ENCODE measurements at places on chromosomes 7 and 10. TPM values are rescaled to one million over a fixed set of nuclear protein-coding genes. Genes with fewer than 3 reads are reported as not detected.

DNA sequence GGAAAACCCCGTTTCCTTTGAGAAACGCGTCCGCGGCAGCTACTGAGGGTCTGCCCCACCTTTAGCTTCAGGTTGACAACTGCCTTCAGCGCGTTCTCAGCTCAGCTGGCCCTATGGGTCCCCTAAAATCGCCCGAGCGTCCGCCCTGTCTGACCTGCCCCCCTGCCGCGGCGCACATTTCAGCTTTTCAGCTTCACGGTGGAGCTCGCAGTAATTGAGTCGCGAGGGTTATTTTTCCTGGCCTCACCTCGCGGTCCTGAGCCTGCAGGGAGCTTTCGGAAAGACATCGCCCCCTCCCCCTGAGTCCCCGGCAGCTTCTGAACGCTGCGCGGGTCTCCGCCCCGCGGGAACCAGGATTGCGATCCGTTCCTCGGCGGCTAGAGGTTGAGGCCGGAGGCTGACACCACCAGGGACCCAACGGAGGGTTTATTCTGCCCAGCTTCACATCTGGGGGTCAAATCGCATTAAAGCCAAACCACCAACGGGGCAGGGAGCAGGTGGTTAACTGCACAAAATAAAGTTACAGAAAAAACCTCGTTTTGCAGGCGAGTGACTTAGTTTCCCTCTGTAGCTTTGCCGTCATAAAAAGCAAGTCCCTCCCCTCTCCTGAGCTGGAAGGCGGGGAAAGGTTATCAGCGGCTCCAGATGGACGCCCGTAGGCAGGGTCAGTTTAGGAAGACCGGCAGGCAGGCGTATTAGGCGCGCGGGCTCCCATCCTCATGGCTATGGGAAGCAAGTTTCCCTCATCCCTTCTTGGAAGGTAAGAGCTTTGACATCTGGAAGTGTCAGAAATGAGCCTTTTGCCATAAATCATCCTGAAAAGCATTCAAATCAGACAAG, 11.0 kb downstream of the TWIST1 start:
- H3K36me3 ChIP-seq: no peaks in the 10 kb centered on the region
- no peak overlapping the region for H3K27ac ChIP-seq
- DNase-seq: peak; percentile 64
- H3K4me3 ChIP-seq: peak overlapping the region; percentile 86
- peaks cover 62% of the 10 kb centered on the region for H3K27me3 ChIP-seq

The HMX3 gene
- 0.20 TPM for total RNA-seq

DNA sequence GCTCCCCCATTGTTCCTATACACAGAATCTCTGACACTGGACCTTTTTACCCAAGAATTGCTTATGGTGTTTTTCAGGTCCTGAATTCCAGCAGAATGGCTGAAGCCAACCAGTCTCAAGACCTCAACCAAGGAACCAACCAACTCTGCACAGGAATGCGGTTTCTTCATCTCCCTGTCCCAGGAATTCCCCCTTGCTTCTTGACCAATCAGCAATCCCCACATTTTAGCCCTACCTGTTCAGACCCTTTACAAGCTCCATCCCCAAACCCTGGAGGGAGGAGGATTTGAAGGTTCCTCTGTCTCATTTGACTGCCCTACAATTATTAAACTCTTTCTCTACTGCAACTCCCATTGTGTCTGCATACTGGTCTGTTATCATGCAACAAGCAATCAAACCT, 35.5 kb downstream of the HIBADH start:
- no peak overlapping the region for H3K27ac ChIP-seq
- H3K4me1 ChIP-seq: no peaks in the 10 kb centered on the region
- no peaks in the 10 kb centered on the region for H3K27me3 ChIP-seq
- DNase-seq: no peak
- H3K36me3 ChIP-seq: peaks cover 5% of the 10 kb centered on the region

- H3K4me3 ChIP-seq: no peak overlapping the region
- DNase-seq: no peak
- H3K27me3 ChIP-seq: no peaks in the 10 kb centered on the region
- H3K4me1 ChIP-seq: no peaks in the 10 kb centered on the region
- H3K36me3 ChIP-seq: peaks cover 28% of the 10 kb centered on the region
Measured at GRCh38 chr10:92656266-92656961, 33.3 kb upstream of the HHEX start.

The LIPK gene
- total RNA-seq: not detected

- H3K36me3 ChIP-seq: peaks cover 2% of the 10 kb centered on the region
- H3K27me3 ChIP-seq: no peaks in the 10 kb centered on the region
- no peak for DNase-seq
- H3K4me1 ChIP-seq: no peaks in the 10 kb centered on the region
- no peak overlapping the region for H3K27ac ChIP-seq
Measured at GRCh38 chr7:107396081-107396480, 73.8 kb upstream of the GPR22 start.

The SEMA3C gene
- 1.4 TPM for total RNA-seq

GRCh38 chr7:22481726-22482125, 18.3 kb downstream of the STEAP1B start:
- H3K27me3 ChIP-seq: no peaks in the 10 kb centered on the region
- H3K36me3 ChIP-seq: no peaks in the 10 kb centered on the region
- H3K4me3 ChIP-seq: no peak overlapping the region

DNA sequence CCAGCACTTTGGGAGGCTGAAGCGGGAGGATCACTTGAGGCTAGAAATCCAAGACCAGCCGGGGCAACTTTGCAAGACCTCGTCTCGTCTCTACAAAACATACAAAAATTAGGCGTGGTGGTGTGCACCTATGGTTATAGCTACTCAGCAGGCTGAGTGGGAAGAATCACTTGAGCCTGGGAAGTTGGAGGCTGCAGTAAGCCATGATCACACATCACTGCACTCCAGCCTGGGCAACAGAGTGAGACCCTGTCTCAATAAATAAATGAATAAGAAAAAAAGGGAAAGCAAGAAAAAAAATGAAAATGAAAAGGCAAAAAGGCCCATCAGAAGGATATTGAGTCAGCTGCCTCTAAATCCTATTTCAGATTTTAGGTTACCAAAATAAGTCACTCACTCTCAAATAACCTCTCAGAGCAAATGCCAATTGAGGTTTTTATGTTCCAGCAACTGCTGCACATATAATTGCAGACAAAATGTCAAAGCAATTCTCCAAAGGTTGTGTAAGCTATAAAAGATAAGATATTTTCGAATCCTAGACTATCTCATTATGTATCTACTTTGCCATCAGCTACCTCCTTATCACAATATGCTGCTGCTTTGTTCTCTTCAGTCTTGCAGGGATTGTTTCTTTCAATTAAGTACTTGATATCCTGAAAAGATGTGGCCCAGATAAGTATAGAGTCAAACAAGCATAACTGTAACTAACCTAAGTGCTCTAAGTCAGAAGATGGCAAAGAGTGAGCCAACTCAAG, 4.7 kb downstream of the BAZ1B start:
- DNase-seq: no peak
- H3K4me3 ChIP-seq: no peak overlapping the region
- no peaks in the 10 kb centered on the region for H3K4me1 ChIP-seq
- no peaks in the 10 kb centered on the region for H3K27me3 ChIP-seq

The FKBP9 gene
- 17.7 TPM for total RNA-seq

DNA sequence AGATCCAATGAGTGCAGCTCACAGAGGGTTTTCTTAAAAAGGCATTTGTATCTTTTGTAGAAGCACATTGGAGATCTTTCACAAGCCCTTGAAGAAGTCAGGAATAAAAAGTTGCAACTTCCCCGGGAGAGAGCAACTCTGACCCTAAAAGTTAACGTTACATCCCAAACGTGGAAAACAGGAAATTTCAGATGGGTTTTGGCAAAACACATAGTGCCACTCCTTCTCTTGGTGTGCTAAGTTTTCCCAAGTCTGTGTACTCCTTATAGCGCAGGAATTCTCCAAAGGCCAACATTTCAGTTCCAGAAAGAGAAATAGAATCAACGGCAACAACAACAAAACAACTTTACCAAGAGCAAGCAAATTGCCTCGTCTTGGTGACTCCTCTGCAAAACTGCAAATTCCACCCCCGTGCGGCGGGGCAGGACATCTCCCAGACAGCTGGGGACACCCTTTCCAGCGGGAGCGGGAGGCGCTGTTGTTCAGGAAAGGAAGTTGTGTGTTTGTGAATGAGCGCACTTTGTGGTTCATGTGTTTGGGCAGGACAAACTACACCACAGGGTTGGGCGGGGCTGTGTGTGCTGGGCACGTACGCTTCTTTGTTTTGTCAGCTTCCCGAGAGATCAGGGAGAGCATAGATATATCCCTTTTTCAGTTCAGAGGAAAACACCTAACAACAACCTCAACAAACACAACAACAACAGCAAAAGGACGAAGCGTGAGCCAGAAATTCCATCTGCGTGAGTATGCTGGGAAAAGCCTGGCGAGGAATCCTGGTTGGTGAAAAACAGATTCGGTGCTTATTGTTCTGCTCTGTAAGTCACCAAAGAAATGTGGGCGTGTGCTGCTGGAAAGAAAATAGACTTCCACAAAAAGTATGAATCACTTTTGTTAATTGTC, 294.7 kb upstream of the PITRM1 start:
- H3K36me3 ChIP-seq: no peaks in the 10 kb centered on the region
- peak; percentile 79 for DNase-seq
- no peaks in the 10 kb centered on the region for H3K27me3 ChIP-seq
- no peak overlapping the region for H3K4me3 ChIP-seq

DNA sequence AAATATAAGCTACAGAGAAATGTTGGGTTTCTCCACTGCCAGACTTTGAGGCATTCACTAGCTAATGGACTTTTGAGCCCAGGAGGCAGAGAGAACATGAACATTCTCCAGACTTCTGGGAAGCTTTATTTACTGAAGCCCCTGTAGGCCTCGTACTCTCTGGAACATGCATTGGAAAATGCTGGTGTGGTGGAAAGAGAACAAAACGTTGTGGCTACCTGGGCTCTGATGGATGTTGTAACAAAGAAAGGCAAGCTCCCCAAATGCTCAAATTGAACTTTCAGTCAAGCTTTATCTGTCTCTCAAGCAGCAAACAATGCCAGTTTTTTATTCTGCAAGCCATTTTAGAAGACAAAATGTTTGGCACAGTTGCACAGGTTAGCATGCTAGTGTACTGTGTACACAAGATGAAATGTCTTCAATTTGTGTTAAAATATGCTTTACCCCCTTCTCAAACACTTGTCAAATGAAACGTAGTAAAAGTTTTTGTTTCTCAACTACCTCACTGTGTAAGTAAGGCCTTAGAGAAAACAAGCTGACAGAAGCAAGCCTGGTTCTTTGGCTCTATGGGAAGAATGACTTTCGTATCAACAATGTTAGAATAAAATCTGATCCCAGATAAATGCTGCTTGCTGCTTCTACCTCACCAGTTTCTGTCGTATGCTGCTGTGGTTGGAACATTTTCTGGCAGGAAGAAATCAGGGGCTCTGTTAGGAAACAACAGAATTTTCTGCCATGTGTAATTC, 71.0 kb upstream of the CC2D2B start:
- no peaks in the 10 kb centered on the region for H3K27me3 ChIP-seq
- H3K27ac ChIP-seq: no peak overlapping the region
- H3K4me1 ChIP-seq: no peaks in the 10 kb centered on the region
- no peak for DNase-seq
- no peaks in the 10 kb centered on the region for H3K36me3 ChIP-seq

The PIK3CG gene
- not detected for total RNA-seq

DNA sequence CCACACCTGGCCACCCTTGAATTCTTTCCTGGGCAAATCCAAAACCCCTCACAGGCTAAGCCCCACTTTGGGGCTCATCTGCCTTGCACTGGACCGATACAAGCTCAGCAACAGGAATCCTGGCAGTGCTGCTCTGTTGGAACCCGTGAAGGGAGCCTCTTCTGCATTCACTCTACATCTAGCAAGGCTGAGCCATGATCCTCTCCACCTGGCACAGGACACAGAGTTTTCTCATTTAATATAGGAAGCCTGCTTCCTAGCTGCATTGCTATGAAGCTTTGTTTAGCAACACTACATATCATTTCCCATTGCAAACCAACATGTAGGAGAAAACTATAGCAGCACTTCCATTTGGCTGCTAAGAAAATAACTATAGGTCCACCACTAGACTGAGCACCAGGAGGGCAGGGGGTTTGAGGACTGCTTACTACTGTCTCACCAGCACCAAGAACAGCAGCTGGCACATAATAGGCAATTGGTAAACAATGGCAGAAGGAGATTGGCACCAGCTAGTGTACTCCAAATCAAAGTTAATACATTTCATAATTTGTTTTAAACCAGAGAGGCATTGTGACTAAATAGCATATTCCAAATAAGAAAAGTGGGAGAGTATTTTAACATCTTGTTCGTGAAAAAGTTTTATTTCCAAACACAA, 56.1 kb downstream of the CPVL start:
- no peaks in the 10 kb centered on the region for H3K4me1 ChIP-seq
- DNase-seq: no peak
- H3K27ac ChIP-seq: no peak overlapping the region
- no peak overlapping the region for H3K4me3 ChIP-seq
- no peaks in the 10 kb centered on the region for H3K36me3 ChIP-seq

GRCh38 chr10:69772933-69773704, 28.6 kb upstream of the COL13A1 start:
- H3K4me1 ChIP-seq: peaks cover 6% of the 10 kb centered on the region
- H3K27me3 ChIP-seq: no peaks in the 10 kb centered on the region
- H3K4me3 ChIP-seq: no peak overlapping the region
- no peak for DNase-seq
- no peak overlapping the region for H3K27ac ChIP-seq
- no peaks in the 10 kb centered on the region for H3K36me3 ChIP-seq

The FANK1 gene
- 0.68 TPM for total RNA-seq

- no peak overlapping the region for H3K27ac ChIP-seq
- H3K4me1 ChIP-seq: no peaks in the 10 kb centered on the region
- H3K36me3 ChIP-seq: no peaks in the 10 kb centered on the region
- H3K4me3 ChIP-seq: no peak overlapping the region
- no peak for DNase-seq
Measured at GRCh38 chr7:104217620-104218019, 9.8 kb upstream of the ORC5 start.

GRCh38 chr10:49827297-49827696, 65.2 kb upstream of the OGDHL start:
- H3K27me3 ChIP-seq: no peaks in the 10 kb centered on the region
- peaks cover 12% of the 10 kb centered on the region for H3K36me3 ChIP-seq
- no peak for DNase-seq
- no peak overlapping the region for H3K27ac ChIP-seq

Measured in H9 (cell line).